ENCODE measurements at places on chromosomes 3 and 15.
A peak's percentile ranks its signal among the peaks of the same experiment; 100 is the strongest.

GRCh38 chr3:171688593-171688992, 121.7 kb downstream of the PLD1 start:
- no peak for DNase-seq

GRCh38 chr3:189664311-189664710, 33.1 kb downstream of the TP63 start:
- DNase-seq: no peak

DNA sequence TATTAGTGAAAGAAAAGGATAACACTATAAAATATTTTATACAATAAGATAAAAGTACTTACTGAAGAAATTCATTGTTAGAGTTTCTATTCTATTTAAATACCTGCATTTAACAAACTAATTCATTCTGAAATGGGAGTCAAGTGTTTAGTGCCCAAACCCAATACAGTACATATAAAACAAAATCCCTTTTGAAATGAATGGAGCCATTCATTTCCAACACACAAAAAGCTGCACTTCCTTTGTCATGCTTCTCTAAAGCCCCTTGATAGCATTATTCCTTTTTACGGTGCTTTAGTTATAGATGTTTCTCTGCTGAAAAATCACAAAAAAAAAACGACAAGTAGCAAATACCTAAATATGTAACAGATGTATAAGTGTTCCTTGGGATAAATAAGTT, 596.3 kb downstream of the ZIC1 start:
- no peak for DNase-seq

- DNase-seq: no peak
Observed at GRCh38 chr3:121996441-121996840, 25.6 kb downstream of the ILDR1 start.

DNA sequence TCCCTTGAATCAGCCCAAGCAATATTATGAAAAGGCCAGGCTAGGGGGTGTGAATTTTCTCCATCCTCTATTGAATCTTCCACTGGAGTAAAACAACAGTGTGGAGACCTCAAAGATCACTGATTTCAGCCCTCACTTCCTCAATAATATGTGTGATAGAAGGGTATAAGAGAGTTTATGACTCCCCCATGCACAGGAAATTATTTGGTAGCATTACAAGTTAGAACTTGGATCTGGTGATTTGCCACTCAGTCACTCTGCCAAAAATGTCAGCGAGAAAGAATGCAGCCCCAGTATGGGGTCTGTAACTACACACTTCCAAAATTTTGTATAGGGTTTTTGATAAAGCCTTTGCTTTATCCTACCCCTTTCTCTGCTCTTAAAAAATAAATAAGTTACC, 81.0 kb upstream of the KCNMB2 start:
- peak; percentile 57 for DNase-seq

DNA sequence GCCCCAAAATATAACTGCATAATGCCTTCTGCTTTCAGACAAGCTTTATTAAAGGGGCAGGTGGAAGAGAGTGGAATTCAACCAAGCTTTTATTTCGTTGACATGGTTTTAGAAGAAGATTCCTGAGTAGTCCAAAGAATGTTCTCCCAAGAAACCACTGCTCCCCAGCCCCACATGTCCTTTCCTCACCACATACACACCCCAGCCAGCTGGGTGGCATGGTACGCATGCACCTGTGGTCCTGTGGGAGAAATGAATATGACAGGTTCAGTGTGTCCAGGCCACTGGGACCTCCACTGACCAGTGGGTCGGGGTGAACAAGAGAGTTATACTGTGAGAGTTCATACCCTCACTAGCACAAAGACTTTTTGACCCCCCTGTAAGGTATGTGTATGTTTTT, 30.2 kb downstream of the ARID3B start:
- DNase-seq: no peak

DNA sequence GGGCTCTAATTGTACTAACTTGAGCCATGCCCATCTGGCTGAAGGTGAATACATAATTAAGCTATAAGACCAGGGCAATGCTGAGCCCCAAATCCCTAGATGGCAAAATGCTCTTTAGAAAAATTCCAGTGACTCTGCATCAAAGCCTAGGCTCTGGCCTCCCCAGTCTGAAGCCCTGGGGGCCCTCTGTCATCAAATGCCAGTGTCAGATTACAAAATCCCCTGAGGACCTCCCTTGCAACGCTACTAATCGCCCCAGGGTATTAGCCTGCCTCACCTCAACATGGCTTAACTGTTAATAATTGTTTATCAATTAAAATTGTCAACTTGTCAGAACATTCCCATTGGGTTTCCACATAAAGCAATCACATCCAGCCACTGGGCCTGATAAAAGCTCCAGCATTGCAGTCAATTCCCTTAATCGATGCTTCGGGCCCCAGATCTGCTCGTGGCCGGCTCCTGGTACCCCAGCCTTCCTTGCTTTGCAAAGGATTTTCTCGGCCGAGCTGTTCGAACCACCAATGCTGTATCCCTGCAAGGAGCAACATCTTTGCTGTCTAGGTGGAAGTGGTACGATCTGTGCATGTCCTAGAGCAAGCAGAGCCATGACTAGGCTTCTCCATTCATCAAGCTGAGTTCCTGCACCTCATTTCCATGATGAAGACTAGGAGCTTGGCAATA, 151.7 kb downstream of the MEGF11 start:
- no peak for DNase-seq

DNA sequence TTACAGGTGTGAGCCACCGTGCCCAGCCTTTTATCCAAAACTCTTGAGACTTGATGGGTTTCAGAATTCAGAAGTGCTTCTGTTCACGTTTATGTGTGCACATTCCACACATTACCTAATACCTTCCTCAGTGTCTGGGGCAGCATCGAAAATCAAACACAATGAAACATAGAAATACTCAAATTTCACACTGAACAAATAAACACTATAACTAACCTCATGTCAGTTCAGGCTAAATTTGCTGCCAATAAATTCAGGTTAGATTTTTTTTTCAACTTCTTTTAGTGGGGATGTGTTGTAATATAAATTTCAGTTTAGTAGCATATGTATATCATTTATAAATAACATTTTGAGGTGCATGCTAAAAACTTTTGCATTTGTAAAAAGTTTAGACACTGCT, 2.8 kb downstream of the EIF2AK4 start:
- DNase-seq: no peak

DNA sequence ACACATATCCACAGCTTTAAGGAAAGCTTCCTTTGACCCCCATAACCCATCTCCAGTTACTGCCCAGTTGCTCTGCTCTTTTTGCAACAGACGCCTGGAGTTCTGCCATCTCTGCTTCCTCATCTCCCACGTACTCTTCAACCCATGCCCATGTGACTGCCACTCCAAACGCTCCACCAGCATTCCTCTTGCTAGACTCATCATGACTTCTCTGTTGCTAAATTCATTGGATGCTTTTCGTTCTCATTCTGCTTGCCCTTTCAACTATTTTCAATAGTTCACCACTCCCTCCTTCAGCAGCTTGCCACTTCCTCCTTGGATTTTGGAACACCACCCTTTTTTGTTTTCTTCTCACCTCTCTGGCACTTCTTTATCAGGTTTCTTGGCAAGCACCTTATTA, 2.7 kb upstream of the KNSTRN start:
- no peak for DNase-seq

DNA sequence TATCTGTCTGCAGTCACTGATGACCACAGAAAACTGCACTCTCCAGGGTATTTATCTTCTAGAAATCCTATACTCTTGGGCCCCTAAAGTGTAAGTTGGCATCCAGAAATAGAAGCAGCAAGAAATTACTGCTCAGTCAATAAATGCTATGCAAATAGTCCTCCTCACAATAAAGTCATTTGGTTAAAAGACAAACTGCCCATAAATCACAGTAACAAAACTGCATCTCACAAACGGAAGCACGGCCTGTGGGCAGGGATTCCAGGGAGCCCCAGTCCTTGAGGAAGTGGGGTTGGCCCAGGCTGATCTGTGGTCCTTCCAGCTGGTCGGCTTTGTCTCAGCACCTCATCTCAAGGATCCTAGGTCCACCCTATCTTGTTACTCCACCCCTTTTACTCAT, 29.7 kb upstream of the SPATA12 start:
- DNase-seq: no peak

GRCh38 chr15:48993380-48993779, 29.7 kb upstream of the SHC4 start:
- no peak for DNase-seq

- DNase-seq: no peak
Observed at GRCh38 chr3:120532969-120533368, 63.2 kb upstream of the NDUFB4 start.

GRCh38 chr15:61499376-61499775, 270.3 kb upstream of the RORA start:
- no peak for DNase-seq

DNA sequence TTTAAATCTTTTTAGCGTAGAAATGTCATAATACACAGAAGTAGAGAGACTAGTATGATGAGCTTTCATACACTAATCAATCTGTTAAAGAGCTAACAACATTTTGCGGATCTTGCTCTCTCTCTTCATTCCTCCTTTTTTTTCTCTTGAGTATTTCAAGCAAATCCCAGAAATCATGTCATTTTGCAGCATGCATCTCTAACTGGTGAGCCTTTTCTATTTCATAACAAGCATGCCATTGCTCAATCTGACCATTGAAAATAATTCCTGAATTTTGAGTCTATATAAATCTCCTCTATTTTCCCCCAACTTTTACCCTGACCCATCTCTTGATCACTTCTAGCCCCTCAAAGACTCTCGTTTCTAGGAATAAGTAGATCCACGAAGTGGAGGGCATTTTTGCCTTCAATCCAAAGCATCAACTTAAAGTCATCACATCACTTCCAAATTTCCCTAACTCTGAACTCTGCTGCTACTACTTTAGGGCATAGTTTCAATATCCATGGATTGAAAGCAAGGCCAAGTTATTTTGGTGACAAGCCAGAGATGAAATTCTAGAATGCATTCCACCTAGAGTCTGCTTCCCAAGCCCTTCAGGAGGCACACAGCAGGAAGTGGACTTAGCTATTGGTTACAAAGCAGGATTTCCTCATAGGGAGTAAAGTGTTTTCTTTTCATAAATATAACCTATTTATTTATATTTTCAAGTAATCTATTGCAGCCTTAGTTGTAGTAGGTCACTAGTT, 253.5 kb upstream of the ZPLD1 start:
- DNase-seq: no peak

DNA sequence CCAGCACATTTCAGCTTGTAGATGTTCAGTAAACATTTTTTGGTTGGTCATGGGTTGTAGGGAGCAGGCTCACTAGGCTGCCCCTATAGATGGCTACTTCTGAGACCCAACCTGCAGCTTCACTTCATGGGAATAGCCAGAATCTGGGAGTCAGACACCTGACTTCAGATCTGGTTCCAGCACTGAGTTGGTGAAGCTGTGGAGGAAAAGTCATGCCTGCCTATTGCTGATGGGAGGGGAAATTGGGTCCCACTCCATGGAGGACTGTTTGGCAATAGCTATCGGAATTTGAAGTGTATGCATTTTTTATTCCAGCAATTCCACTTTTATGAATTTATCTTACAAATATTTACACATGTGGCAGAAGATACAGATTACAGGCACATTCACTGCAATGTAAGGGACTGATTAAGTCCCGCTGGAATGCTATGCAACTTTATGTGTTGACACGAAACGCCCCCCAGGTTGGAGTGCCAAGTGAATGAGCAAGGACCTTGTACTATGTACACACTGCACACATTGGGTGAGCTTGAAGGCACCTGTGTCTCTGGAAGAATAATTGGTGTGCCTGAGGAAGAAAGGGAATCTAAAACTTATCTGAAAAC, 7.8 kb upstream of the CCR1 start:
- DNase-seq: no peak

- DNase-seq: no peak
Observed at GRCh38 chr3:44436181-44436580, 41.3 kb downstream of the ZNF445 start.

GRCh38 chr15:63362885-63363284, 18.8 kb downstream of the CA12 start:
- no peak for DNase-seq

- DNase-seq: no peak
Observed at GRCh38 chr3:173932624-173933023, 535.1 kb downstream of the NLGN1 start.

DNA sequence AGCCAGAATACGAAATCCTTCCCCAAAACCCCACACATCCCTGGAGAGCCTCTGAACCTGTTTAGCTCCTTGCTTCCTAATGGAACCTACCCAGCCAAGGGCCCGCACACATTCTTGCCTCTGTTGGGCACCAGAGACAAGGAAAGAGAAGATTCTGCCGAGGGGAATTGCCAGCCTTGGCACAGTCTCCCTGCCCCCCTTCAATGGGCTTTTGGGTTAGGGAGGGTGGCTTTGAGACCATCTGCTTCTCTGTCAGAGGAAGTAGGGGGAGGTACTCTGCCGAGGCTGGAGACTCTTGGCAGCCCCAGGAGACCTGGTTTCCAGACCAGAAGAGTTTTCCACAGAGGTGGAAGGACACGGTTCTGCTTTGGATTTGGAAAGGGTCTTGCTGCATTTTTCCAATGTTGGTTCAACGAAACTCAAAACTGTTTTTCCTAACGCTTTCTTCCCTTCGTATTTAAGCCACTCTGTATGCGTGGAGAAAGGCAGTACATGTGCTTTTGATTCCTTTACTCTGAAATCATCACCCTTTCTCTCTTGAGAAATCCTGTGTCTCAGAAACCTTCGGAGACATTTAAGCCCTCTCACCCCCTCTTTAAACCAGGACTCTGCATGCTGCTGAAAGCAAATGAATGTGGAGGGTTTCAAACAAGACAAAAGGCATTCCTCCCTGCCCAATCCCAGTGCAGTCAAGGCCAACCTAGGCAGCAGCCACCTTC, 78.8 kb upstream of the PRR23C start:
- no peak for DNase-seq

GRCh38 chr3:58027704-58028317, 19.6 kb downstream of the FLNB start:
- DNase-seq: no peak

DNA sequence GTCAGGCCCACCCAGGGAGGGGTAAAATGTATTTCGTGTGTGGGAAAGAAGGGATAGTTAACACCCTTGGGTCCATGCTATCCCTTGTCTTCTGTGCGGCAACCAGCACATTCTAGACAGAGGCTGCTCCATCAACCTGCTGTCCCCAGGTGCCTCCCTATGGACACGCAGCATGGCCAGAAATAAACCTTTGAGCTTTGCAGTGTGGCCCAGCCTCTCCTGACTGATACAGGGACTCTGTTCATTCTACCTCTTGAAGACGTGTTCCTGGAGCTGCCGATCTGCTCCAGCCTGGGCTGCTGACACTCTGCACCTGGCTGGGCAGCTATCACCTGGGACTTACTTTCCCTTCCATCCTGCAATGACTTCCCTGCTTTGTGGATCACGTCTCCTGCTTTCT, 4.1 kb upstream of the KLF13 start:
- no peak for DNase-seq

GRCh38 chr15:29207027-29207757, 62.4 kb downstream of the NSMCE3 start:
- DNase-seq: no peak

DNA sequence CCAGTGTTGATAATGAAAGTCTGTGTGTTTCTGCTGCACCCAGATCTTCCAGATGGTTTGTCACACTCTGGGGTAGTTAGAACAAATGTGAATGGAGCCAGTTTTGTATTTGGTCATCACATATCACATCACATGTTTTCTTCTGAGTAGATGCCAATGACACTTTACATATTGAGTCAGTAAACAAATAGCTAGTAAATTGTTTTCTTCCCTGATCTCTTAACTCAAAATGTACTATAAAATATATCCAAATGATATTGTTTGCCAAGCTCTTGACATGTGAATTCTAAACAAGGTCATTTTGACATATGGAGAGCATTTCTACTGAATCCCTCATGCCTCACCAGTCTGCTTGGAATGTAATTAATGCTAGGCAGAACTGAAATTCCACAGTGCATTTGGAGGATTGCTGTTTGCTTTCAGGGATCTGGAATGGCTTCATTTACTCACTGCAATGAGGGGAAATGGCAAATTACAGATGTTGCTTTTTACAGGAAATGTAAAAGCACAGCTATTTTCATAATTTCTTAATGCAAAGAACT, 45.0 kb downstream of the PDHB start:
- no peak for DNase-seq
